HFFc6 (cell line): ENCODE measurements at places on chromosomes 3 and 15. TPM values are rescaled to one million over a fixed set of nuclear protein-coding genes. Genes with fewer than 3 reads are reported as not detected.
A peak's percentile ranks its signal among the peaks of the same experiment; 100 is the strongest.

DNA sequence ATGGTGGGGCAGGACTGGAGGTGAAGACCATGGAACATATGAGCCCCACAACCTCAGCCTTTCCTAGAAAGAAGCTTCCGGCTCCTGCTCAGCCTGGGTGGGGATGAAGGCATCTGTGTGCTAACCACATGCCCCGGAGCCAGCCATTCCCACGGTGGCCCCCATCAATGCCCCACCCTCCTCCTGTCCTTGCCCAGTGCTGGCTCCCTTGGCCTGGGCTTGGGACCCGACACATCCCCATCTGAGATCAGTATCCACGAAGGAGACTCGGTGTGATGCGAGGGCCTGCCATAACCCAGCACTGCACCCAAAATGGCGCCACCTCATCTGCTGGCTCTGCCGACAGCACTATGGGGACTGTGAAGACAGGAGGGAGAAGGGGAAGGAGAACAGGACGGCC, 16.5 kb upstream of the PLXND1 start:
- no peak for DNase-seq

- DNase-seq, result no peak
These were observed 140.2 kb upstream of the STT3B start for GRCh38 chr3:31392568-31392967.

DNA sequence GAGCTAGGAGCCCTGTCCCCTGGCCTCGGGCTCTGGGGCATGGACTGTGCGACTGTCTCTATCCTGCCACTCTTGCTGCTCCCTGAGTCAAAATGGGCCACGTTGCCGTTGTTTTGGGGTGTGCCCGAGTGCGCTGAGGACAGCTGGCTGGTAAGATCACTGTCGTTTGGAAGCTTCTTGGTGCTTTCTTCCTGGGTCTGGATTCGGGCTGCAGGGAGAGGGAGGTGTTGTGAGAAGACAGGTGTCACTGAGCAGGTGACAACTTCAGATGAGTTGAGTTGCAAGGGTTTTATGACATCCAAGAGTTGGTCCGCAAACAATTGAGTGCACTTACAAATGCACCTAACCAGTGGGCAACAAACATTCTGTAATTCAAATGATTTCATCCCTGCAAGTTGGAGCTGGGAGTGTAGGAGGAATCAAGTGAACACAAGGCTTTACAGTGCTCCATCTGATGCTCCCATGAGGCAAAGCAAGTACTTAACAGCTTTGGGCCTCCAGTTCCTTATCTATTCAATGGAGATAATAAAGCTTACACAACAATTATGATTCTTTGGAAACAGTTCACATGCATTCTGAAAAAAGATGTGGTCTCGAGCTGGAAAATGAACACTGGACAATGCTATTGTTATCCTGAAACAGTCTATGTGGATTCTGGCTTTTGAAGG, 11.0 kb upstream of the STARD5 start:
- DNase-seq, result no peak

GRCh38 chr3:14518893-14519292, 21.2 kb downstream of the GRIP2 start:
- no peak for DNase-seq

DNA sequence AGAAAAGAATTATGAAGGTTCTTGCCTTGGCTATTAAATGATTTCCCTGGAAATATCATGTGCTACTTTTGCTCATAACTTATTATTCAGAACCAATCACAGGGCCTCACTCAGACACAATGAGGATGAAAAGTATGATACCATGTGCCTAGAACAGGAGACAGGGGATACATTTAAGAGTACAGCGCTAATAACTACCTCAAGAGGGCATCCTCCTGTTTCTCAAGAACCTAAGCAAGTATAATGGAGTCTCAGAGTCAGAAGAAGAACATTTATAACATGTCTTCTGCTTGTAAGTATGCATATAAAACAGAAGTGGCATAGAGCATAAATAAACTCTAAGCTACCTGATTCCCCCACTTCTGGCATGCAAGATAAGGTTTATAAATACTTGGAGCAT, 125.4 kb upstream of the MME start:
- peak; percentile 49 for DNase-seq

- no peak for DNase-seq
These were observed 81.5 kb downstream of the CPN2 start for GRCh38 chr3:194269610-194270145.

DNA sequence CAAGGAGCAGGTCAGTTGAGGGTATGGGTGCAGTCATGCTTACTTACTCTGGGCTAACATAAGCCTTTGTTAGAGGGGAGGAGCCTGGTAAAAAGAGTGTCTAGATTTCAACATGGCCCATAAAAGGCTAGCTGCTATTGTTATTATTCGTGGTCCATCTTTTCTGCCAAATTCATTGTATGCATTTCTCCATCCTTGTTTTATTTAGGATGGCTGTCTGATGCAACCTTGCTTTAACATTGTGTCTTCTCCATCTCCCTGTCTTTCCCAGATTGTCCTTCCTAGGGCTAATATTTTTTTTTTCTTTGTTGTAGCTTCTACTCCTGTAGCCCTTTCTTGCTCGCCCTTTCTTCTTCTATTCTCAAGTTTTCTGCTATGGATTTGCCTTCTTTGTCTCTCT, 12.6 kb downstream of the RBMS3 start:
- DNase-seq, result no peak

DNA sequence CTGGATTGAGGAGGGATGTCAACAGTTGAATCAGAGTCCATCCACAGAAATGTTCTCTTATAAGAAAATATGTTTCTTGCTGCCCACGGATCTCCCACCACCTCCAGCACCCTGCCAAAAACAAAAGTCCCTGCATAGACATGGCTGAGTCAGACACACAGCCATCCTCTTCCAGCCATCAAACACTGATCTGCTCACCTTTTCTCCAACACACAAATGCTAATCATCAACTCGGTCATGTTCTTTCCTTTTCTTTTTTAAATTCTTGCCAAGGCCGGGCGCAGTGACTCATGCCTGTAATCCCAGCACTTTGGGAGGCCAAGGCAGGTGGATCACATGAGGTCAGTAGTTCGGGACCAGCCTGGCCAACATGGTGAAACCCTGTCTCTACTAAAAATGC, 110.7 kb upstream of the IL12A start:
- no peak for DNase-seq

GRCh38 chr3:181921220-181921619, 209.5 kb downstream of the SOX2 start:
- DNase-seq, result no peak

GRCh38 chr3:129314386-129315222, 35.9 kb downstream of the HMCES start:
- peak; percentile 85 for DNase-seq

DNA sequence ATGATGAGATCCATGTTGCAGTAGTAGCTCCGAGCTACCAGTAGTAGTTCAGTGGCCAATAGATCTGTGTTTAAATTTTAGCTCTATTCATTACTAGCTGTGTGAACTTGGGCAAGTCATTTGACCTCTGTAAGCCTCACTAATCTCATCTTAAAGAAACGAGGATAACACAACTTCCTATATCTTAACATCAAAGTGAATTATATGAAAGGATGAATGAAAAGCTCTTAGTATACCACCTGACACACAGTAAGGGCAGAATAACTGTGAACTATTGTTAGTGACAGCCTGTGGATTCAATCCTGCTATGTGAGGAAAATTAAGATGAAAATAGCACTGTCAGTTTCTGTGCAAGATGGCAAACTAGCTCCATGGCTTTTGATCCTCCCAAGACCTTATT, 114.5 kb upstream of the PHLDB2 start:
- DNase-seq, result no peak

- DNase-seq, result no peak
These were observed 5.2 kb downstream of the CAPN3 start for GRCh38 chr15:42364529-42364928.

GRCh38 chr3:98326105-98326893, 27.4 kb upstream of the OR5K4 start:
- no peak for DNase-seq

DNA sequence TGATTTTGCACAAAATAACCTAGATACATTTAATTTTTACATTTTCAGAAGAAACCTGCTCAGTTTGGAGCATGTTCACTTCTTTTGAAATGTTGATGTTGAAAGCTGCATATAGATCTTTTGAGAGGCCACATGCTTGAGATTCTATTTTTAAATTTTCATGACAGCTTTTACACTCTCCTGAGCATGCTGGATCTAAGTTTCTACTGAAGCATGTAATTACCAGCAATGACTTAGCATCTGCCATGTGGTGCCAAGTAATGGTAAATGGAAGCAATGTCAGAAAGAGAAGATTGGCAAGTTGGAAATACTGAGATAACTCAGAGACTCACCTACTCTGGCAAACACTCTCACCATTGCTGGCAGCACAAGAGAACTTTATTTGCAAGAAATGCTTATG, 310.6 kb downstream of the NSUN3 start:
- no peak for DNase-seq

DNA sequence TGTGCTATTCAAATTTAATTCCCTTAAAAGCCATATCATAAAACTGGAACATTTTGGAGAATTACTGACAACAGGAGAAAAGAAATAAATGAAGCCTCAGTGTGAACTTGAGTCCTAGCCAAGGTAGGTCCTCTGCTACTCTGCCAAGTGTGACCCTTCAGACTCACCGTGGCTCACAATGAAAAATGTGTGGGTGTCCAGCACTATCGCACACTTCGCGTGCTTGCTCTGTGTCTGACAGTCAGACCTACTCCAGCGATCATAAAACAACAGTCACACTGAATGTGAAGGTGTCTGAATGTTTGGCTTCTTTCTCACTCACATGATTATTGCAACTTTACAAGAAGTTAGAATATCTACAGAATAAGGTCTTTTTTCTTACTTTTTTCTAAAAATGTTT, 65.8 kb upstream of the TRA2B start:
- no peak for DNase-seq

DNA sequence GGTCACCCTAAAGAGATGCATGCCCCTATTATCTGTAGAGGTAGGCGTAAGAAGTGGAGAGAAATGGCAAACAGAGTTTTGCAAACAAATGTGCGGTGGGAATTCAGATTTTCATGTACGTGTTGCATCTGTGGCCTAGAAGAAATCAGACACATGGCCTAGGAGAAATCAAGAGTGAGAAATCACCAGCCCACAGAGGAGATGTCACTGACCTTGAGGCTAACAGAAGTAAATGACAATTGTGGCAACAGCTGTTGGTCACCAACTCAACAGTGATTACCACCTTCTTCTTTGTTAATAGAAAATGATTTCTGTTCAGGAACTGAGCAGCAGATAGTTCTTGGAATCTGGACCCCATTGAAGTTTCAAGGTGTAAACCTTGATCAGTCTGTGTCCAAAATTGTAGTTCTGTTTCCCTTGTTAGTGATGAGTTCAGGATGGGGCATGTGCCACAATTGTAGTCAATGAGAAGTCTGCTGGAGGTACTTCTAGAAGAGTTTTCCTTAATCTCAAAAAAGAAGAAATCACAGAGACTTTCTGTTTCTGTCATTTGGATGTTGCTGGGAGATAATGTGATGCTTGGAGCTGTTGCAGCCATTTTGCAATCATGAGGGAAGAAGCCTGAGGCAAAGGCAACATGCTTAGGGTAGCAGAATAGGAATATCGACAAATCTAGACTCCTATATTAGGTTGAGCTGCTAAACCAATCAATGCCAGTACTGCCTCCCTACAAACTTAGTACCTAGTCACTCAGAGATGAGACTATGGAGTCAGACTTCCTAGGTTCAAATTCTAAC, 34.3 kb upstream of the RFTN1 start:
- DNase-seq, result no peak

DNA sequence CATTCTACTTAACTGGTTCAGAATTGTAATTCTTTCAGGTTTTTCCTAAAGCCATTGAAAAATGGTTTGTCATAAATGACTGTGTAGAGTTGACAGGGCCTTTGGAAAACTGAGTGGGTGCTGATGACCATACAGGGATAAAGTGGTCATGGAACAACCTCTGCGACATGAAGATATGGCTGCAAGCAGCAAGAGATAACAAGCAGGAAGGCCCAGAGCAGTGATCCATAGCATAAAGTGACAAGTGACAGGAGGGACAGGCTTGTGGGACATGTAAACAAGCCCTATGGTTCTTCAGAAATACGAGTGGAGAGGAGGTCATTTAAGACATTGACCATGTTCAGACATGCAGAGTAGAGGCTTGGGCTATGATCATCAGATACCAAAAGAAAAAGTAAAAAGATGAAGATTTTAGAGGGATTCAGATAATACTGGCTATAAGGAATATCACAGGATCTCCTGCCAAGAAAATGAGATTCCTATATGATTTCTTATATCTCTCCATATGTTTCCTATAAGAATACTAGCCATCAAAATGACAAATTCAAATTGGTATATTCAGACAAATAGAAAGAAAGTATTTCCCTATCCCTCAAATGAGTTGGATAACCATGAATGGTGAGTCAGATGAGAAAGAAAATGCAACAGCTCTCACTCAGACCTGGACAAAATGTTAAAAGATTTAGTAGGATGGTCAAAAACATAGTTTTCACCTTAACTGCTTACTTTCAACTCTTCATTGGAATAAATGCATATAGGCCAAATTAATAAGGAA, 827.6 kb upstream of the CFAP20DC start:
- DNase-seq, result no peak

GRCh38 chr3:58074116-58074715, 66.0 kb downstream of the FLNB start:
- DNase-seq, result no peak

GRCh38 chr3:110806924-110807323, 264.7 kb upstream of the NECTIN3 start:
- peak; percentile 20 for DNase-seq

GRCh38 chr3:27253391-27253790, 115.8 kb downstream of the NEK10 start:
- DNase-seq, result no peak

DNA sequence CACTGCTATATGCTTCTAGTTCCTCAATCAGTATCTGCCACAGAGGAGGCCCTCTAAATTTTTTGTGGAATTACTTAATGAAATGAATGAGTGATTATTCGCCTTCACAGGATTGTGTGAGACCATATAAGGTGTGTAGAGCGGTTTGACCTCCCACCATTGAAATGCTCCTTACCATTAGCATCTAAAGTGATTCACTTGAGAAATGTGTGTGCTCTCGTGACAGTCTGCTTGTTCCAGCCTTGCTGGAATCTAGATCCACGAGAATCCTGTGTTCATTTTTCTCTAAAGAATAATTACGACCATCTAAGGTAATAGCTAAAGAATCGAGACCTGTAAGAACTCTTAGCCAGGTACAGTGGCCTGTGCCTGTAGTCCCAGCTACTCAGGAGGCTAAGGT, 126.9 kb downstream of the FNDC3B start:
- no peak for DNase-seq

ANKDD1A gene
- total RNA-seq, result 1.3 to 1.8 TPM (median 1.7 TPM) in 3 replicates

KATNBL1 gene
- total RNA-seq, result 28.2 and 28.5 TPM in 2 replicates

CKMT1B gene
- total RNA-seq, result not detected in 2 replicates

DAZL gene
- not detected in 2 replicates for total RNA-seq

SENP8 gene
- 3.0 to 3.9 TPM (median 3.5 TPM) in 3 replicates for total RNA-seq

ZNF662 gene
- total RNA-seq, result 0.10 to 0.51 TPM in 2 of 3 replicates, not detected in the other

LRRC31 gene
- not detected in 3 replicates for total RNA-seq

APOD gene
- 0.27 to 0.35 TPM in 2 of 3 replicates, not detected in the other for total RNA-seq

RPL22L1 gene
- 145 to 207 TPM (median 176 TPM) in 3 replicates for total RNA-seq

RBP2 gene
- total RNA-seq, result not detected in 3 replicates

DOCK3 gene
- total RNA-seq, result 0.13 to 0.26 TPM (median 0.18 TPM) in 3 replicates

NLGN1 gene
- total RNA-seq, result 9.1 to 13.7 TPM (median 11.0 TPM) in 3 replicates

TMEM212 gene
- total RNA-seq, result not detected in 2 replicates

FANCD2OS gene
- not detected in 3 replicates for total RNA-seq

RFT1 gene
- total RNA-seq, result 36.4 to 45.1 TPM (median 39.6 TPM) in 3 replicates

FOXP1 gene
- 27.7 to 47.3 TPM (median 35.1 TPM) in 3 replicates for total RNA-seq

CD276 gene
- 86.5 and 108 TPM in 2 replicates for total RNA-seq

PPIP5K1 gene
- total RNA-seq, result 17.7 and 23.3 TPM in 2 replicates

SNX22 gene
- 0.08 TPM in 1 of 3 replicates, not detected in the others for total RNA-seq
